ENCODE measurements at places on chromosomes 12 and 14. TPM values are rescaled to one million over a fixed set of nuclear protein-coding genes. Genes with fewer than 3 reads are reported as not detected.

ANO4 gene
- total RNA-seq, result 0.30 TPM

DNA sequence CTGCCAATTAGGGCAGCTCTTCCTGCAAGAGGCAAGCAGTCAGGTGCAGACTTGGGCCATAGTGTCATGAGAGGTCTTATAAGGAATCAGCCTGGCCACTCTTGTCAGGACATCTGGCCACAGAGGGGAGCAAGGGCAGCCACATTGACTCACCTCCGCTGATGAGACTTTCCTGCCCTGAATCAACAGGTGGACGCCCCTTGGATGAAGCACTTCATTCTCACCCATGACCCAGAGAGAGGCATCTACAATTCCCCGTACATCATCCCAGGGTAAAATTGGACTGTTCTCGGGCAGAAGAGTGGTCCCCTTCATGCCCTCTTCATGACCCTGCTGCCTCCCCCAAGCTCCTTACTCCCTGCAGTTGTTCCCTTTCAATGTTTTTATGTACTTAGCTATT lies 16.9 kb downstream of the DAO start:
- no peak for DNase-seq

GRCh38 chr14:29370024-29370423 lies 557.6 kb downstream of the PRKD1 start:
- no peak for DNase-seq

DNA sequence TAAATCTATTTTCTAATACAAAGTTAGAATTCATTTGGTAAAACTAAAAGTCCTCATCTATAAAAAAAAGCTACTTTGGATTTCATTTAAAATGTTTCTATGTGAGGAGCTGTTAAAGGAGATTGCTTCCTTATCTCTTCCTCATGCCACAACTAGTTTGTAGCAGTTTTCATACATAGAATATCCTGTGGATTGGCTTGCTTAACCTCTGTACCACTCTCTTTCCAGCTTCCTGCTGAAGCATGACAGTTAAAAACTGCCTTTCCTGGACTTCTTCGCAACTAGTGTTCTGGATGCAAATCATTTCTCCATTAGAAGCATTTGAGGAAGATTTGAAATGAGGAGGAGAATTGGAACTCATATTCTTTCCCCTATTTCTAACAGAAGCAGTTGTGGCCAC lies 49.6 kb downstream of the ST8SIA1 start:
- no peak for DNase-seq

GRCh38 chr14:80172375-80173051 lies 38.8 kb downstream of the DIO2 start:
- DNase-seq, result no peak

- no peak for DNase-seq
These were observed 39.8 kb downstream of the GRIN2B start for GRCh38 chr12:13941258-13942249.

- no peak for DNase-seq
These were observed 414.0 kb downstream of the SOX5 start for GRCh38 chr12:23535441-23535840.

DNA sequence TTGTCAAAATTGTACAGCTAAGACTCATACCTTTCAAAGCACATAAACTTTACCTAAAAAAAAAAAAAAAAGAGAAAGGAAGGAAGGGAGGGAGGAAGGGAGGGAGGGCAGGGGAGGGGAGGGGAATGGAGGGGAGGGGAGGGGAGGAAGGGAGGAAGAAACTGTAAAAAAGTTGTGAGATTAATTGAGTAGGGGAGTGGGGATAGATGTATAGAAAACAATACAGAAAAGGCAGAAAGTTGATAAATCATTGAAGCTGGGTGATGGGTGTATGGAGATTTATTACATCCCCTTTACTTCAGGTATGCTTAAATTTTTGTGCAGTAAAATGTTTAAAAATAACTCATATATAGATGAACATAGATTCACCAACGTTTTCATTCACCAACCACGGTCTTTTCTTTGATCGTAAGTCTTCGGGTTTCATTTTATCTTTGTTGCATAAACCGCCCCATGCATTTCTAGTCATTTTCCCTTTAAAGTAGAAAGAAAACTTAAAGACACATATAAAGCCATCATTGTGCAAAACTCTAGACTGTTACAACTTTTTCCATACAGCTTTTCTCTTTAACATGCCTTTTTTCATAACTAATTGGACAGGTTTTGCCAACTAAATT lies 191.2 kb upstream of the KRR1 start:
- DNase-seq, result no peak

DNA sequence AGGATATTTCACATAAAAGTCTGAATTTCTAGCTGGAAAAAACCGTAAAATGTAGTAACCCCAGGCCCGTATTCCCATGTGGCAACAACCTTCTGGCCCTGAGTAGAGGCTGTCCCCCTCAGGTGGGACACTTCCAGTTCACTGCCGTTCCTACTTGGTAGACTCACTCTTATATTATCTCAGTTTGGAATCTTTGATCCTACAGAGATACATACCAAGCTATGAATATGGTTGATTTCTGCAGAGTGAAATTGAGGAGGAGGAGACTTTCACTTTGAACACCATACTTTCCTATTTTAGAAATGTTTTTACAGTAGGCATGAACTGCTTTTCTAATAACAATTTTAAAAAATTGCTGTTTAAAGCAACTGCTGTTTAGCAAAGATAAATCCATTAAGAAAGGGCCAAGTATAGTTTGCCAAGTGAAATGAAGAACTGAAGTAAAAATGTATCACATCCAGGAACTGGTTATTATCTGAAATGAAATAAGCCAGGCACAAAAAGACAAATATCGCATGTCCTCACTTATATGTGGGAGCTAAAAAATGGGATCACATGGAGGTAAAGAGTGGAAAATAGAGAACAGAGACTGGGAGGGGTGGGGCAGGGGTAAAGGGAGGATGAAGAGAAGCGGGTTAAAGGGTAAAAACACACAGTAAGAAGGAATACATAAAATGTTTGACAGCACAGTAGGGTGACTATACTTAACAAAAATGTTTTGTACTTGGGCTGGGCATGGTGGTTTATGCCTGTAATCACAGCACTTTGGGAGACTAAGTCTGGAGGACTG lies 92.8 kb upstream of the METAP2 start:
- DNase-seq, result no peak

All from cardiac septum (tissue), 1 donor.